NCI-H2081 treated with DMSO at 0.1 percent for 48 hours (cell line): ENCODE measurements at places on chromosomes 3 and 15.

GRCh38 chr15:78054966-78055365, 22.5 kb downstream of the TBC1D2B start:
- no peak for DNase-seq

DNA sequence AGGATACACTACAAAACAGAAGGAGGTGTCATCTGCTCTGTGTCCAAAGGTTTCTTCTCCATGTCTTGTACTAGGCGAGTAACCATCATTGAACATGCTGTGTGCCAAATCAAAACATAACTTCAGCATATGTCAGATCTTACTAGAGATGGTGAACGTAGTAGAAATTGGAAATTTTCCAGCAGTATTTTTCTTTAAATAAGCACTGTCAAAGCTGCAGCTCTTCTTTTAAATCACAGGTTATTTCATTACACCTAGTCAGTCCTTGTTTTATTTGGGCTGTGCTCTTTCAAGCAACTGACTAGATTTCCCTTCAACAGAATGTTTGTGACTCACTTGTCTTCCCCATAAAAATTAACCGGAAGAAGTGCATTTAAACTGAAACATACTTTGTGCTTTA, 46.5 kb downstream of the MSL2 start:
- no peak for DNase-seq

- no peak for DNase-seq
Measured at GRCh38 chr15:80779658-80780415, 667 bp downstream of the CEMIP start.

GRCh38 chr3:120652896-120653545, 29.0 kb downstream of the HGD start:
- no peak for DNase-seq

- DNase-seq: no peak
Measured at GRCh38 chr15:28098766-28099554, at the start of gene OCA2. Gene OCA2 (minus strand): TSS chr15:28099315. CDS start chr15:28081874, 17,441 bp downstream.

DNA sequence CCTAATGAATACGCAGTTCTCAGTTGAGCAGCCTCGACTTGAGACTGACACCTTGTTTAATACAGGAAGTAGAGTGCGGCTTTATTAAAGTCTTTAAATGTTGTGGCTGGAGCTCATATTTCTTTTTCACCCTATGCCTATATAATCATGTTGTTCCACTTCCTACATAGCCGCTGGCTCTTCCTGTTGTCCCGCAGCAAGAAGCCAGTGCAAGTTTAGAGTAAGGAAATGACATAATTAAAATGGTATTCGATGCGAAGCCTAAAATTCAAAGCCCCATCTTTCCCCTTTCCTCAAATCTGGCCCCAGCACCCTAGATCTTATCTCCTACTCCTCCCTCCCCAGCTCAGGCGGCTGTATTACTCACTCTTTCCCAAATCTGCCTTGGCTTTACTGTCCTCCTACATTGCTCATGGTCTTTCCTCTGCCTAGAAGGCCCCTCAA, 7.5 kb upstream of the PHLDB2 start:
- DNase-seq: no peak

DNA sequence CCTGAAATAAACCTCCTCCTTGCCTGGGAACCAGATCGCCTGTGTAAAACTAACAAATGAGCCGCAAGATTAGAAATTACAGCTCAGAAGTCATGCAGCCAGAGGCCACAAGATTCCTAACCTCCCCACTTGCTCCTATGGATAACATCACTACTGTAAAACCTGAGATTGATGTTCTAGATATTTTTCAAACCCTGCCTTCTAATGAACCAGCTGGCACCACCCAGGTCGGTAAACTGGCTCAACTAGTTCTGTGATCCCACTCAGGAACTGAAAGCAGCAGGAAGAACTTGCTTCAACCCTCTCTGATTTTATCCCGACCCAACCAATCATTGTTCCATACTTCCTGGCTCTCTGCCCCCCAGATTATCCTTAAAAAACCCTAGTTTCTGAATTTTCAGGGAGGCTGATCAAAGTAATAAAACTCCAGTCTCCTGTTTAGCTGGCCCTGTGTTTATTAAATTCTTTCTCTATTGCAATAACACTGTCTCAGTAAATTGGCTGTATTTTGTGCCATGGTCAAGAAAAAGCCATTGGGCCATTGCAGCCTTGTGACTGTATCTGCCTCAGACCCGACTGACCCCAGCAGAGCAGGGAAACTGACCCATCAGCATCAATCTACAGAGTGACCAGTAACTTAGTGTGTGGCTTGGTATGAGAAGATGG, 98.9 kb downstream of the RPLP1 start:
- no peak for DNase-seq

- no peak for DNase-seq
Measured at GRCh38 chr15:29090617-29091466, 178.8 kb downstream of the NSMCE3 start.

DNA sequence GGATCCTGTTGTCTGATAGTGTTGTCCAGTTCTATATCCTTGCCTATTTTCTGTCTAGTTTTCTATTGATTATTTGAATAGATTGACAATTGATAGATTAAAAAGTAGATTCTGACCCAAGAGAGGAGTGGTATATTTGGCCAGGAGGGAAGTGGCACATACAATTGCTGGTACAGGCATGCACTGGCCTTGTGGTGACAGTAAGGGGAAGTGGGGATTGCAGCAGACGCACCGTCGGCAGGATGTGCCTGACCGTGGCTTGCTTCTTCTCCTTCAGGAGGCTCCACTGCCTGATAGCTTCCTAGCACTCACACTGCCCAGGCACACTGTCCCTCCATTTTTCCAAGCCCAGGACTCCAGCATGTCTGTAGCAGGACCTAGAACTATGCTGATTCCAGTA, 10.5 kb downstream of the GABRG3 start:
- no peak for DNase-seq

- DNase-seq: no peak
Measured at GRCh38 chr3:128285042-128285966, 132.0 kb downstream of the EEFSEC start.

- DNase-seq: peak; percentile 11
Measured at GRCh38 chr15:31758126-31758525, 272.2 kb upstream of the CHRNA7 start.

GRCh38 chr3:133158686-133159085, 120.5 kb downstream of the TMEM108 start:
- no peak for DNase-seq

- no peak for DNase-seq
Measured at GRCh38 chr15:92343924-92344643, 49.6 kb upstream of the ST8SIA2 start.

- no peak for DNase-seq
Measured at GRCh38 chr3:19248143-19248542, 99.8 kb downstream of the KCNH8 start.

DNA sequence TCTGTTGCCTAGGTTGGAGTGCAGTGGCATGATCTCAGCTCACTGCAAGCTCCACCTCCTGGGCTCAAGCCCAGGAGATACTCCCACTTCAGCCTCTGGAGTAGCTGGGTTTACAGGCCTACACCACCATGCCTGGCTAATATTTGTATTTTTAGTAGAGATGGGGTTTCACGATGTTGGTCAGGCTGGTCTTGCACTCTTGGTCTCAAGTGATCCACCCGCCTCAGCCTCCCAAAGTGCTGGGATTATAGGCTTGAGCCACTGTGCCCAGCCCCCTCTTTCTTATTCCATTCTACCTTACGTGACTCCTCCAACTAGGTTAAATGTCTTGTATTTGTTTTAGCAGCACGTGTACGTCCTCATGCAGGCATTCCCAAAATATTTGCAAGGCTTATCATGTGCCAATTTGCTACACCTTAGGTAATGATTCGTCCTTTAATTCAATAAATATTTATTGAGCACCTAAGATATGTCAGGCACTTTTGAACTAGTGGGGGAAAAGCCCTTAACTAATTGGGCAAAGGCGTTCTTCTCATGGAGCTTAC, 14.9 kb upstream of the MAGI1 start:
- DNase-seq: no peak

GRCh38 chr15:68550498-68551295, 28.1 kb upstream of the CORO2B start:
- DNase-seq: no peak

DNA sequence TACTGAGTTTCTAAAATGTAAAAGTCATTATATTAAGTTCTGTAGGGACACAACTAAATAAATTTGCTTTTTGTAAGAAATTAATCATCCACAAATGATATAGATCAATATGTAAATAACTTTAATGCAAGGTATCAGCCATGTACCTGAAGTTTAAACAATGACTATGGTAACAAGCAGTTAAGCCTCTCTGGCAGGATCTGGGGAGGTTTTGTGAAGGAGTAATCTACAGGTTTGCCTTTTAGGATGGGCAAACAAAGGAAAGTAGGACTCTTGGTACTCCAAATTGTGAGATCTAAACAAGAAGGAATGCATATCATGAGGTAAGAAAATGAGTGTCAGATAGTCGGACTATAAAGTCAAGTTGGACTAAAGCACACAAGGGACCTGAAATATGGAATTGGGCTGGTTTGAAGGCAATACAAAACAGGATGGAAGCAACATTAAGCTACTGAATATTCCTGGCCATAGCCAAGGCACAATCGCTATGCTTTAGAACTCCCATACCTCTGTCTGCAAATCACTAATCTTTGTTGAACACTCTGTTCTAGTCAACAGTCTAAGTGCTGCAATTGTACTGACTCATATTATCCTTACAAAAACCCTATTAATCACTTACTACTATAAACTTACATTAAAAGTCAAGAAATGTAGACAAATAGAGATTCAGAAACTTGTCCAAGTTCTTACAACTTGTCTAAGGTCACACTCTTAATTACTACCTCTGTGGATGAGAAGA, 412.8 kb downstream of the DIPK2A start:
- DNase-seq: no peak

GRCh38 chr3:42689421-42690014, 4.2 kb downstream of the KLHL40 start:
- DNase-seq: no peak

GRCh38 chr3:184345317-184346144, 8.1 kb downstream of the FAM131A start:
- peak; percentile 45 for DNase-seq

DNA sequence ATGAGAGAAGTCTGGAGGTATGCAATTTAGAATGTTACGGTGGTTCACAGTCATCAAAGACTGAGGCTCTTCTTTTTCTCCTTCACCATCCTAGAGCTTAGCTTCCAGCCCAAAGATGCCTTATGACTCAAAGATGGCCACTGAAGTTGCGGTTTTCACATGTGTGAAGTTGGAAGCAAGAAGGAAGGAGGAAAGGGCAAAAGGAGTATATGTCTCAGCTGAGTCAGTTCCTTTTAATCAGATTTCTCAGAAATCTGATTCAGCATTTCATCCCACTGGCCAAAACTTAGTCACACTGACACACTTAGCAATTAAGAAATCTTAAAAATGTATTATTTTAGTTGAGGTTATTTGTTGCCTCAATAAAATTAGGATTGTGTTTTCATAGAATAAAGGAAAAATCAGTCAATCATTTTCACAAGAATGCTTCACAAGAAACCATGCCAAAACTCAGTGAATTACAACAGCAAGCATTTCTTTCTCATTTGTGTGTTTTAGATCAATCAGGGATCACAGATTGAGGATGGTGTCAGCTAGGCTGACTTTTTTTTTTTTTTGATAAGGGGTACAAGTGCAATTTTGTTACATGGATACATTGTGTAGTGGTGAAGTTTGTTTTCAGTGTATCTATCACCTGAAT, 211.1 kb upstream of the GADL1 start:
- DNase-seq: no peak

DNA sequence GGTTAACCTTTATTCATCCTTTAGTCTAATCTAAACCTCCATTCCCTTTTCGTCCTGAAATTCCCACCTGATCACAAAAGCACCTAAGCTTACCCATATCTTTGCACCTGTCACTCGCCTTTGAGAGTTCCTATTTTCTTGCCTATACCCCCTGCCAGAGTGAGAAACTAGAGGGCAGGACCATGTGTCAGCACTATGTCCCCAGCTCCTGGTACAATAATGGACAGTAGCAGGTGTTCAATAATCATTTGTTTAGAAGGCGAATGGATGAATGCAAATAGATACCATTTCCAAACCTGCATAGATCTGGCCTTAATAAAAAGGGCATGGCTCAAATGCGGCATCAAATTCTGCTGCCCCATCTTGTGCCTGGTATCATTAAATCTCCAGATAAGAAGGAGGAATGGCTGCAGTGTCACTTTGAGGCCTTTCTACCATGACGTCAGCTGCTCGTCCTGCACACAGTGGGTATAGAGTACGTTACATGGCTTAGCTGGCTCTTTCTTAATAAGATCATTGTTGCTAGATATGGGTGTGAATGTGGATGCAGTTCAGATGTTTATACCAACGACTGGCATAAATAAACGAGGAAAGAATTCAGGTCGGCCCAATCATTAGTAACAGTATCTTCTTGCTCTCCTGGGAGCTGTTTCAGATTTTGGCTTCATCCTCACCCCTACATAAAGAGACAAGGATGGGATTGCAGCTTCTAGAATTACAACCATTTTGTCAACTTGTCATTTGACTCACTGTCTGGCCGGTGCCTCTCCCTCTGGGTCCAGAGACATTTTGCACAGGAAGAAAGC, 148.7 kb downstream of the RORA start:
- no peak for DNase-seq

DNA sequence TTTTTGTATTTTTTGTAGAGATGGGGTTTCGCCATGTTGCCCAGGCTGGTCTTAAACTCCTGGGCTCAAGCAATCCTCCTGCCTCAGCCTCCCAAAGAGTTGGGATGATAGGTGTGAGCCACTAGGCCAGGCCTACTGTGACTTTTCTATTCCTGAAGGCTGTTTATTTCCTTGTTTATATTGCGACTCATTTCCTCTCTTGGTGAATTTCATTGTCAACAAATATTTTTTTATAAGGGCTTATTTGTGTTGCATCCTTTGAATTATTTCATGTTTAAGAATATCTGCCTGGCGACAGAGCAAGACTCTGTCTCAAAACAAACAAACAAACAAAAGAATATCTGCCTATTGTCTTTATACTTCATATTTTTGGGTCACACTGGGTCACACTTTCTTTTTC, 29.4 kb upstream of the MCCC1 start:
- DNase-seq: no peak

DNA sequence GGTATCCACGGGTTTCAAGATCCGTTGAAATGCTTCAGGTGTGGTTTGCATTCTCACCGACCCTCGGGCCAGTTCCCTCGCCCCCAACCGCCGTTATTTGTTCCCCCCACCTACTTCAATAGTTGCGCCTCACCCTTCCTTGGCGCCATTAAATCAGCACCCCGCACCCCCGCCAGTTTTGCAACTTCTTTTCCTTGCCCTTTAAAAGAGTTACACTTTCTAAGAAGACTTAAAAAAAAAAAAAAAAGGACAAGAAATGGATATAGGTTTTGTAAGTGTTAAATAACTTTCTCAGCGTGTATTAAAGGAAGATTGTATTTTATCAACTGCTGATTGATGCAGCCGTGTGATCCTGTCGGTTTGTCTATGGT, 87.2 kb downstream of the NR2F2 start:
- DNase-seq: no peak

DNA sequence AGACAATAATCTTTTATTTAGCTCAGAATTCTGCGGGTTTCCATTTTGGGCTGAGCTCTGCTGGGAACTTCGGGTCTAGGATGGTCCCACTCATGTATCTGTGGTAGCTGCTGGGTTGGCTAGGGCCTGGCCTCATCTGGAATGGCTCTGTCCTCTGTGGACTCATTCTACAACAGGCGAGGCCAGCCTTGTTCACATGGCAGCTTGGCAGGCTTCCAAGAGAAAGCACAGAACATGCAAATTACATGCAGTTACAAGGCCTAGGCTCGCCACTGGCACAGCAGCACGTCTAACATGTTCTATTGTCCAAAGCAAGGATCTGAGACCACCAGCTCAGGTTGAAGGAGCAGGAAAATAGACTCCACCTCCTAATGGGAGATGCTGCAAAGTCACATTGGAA, 431.4 kb downstream of the PDCD6IP start:
- DNase-seq: no peak
